Effector memory CD4-positive, alpha-beta T cell (primary cell): ENCODE measurements at places on chromosomes 3 and 15.

GRCh38 chr3:23659274-23659673 is 146.5 kb upstream of the UBE2E1 start:
- no peak for DNase-seq

DNA sequence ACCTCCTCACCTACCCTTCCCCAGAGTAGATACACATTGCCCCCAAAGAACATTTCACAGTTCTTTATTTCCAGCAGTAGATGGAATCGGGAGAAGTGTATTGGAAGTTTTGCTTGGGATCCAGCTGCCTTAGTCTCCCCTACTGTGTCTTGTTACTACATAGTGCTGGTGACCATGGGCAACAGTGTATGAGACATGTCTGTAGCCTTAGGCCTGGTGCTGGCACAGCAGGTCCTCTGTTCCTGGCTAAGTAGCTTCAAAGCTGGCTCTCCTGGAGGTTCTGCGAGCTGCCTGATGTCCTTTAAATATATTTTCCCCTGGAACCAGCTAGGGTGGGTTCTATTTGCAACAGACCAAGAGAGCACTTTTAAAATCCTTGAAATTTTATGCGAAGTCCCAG is 174.7 kb downstream of the THSD4 start:
- DNase-seq = no peak

GRCh38 chr3:7241584-7242302 is 380.8 kb downstream of the GRM7 start:
- no peak for DNase-seq

DNA sequence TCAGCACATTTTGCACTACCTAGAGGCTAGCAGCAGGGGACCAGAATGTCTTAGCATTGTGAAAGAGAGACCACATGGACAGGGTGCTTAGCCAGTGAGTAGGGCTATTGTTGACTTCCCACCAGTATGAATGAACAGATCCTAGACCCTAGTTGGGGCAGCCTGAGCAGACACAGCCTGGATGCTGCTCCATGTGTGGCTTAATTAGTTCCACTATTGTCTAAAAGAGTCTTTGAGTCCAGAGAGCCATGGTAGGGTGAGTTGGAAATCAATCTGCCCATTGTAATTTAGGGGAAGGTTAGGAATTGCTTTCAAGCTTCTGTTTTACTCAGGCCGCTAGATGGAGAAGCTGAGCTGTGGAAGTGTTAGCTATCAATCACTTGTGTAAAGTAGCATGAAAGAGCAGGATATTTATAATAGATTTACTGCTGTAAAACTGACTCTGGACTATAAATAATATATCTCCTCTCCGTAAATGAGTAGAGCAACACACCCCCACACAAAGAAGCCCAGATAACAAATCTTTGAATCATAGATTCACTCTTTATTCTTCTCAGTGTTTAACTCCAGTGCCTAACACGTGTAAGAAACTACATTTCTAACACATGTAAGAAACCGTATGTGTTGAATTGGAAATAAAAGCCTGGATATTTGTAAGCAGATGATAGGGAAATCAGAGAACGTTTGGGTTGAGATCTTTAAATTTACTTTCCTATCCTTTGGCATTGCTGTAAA is 4.1 kb upstream of the GCSAM start:
- no peak for DNase-seq

- no peak for DNase-seq
Observed at GRCh38 chr3:93843981-93844380, 129.7 kb downstream of the PROS1 start.

- DNase-seq = no peak
Observed at GRCh38 chr3:45164056-45164455, 17.9 kb upstream of the CDCP1 start.

DNA sequence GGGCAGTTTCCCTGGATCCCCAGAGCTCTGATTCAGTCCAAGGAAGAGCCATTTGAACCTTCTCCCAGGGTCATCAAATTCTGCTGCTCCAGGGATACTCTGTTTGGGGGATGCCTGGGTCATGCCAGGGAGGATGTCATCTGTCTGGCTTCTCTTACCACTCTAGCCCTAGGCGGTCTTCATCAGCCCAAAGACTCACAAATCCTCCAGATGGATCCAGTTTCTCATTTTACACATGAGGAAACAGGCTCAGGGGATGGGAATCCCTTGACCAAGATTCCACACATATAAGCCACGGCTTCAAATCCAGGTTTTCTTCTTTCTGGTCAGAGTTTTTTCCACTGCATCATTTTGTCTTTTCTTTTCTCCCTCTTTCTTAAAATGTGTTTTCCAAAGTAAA is 36.7 kb downstream of the SLC28A1 start:
- no peak for DNase-seq

- DNase-seq = no peak
Observed at GRCh38 chr15:31412824-31413223, 86.2 kb downstream of the KLF13 start.

DNA sequence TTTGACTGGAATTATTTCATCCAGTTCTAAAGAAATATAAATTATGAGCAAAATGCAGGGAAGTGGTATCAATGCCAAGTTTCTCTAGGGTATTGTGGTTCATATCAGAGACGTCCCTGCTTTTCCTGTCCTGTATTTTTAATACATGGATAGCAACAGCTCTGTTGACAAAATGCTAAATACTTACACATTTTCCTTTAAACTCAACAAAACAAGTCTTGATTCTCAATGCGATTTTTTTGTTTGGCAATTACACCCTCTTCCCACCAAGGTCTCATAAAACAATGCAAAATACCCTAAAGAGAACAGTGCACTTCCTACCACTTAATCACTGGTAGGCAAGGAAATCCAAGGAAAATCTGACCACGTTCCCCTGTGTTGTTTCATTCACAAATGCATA is 120.0 kb downstream of the DUT start:
- DNase-seq = no peak

GRCh38 chr15:91263632-91264531 is 163.8 kb downstream of the SV2B start:
- no peak for DNase-seq

DNA sequence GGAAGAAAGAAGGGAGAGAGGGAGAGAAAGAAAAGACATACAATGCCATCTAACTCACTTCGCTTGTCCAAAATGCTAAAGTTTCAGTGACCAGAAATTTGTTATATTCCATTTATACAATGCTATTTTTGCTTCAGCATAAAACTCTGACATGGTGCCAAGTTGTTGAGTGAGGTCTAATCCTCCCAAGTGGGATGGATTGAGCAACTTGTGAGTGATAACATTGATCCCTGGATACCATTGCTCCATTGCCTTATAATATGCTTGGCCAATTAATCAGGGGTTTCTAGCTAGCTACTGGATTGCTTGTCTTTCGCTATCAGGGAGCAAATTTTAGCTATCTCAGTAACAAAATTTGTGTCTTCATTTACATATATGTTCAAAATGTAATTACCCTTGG is 615.6 kb upstream of the DPPA4 start:
- DNase-seq = no peak
